ENCODE measurements at places on chromosomes 6 and 20. TPM values are rescaled to one million over a fixed set of nuclear protein-coding genes. Genes with fewer than 3 reads are reported as not detected.

GRCh38 chr6:19231878-19232561 lies 605.1 kb upstream of the ID4 start:
- no peak for DNase-seq

GRCh38 chr6:144365271-144365670 lies 80.1 kb downstream of the UTRN start:
- DNase-seq: no peak

GRCh38 chr6:110170081-110170480 lies 9.4 kb downstream of the WASF1 start:
- no peak for DNase-seq

The LPA gene
- total RNA-seq: not detected

DNA sequence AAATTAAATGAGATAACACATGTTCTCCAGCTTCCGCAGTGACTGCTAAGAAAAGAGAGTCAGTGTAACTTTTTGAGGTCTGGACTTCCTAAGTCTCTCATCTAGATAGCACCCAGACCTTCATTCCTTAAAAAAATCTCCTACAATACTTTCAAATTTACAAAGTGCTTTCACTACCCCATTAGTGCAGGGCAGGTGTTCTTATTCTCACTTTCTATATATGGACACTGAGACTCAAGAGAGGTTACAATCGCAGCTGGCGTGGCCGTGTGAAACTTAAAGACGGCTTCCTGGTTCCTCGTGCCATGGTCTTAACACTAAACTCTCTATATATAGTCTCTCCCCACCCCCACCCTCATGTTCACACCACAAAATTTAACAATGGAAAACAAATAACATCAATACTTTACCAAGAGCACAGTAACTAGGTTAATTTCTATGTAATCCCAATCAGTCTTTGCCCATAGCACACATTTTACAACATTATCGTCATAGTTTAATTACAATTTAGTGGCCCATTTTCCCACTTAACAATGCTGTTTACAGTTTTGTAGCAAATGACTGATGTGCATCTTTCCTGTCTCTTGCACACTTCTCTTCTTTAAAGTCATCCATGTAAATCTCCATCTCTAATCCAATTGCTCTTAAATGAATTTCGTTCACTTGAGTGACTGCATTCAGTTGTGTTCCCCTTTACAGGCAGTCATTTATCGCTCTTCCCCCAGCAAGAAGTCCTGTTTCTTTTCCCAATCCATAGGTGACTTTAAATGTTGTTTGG lies 78.8 kb upstream of the ARID1B start:
- no peak for DNase-seq

The AAR2 gene
- 23.0 TPM for total RNA-seq

DNA sequence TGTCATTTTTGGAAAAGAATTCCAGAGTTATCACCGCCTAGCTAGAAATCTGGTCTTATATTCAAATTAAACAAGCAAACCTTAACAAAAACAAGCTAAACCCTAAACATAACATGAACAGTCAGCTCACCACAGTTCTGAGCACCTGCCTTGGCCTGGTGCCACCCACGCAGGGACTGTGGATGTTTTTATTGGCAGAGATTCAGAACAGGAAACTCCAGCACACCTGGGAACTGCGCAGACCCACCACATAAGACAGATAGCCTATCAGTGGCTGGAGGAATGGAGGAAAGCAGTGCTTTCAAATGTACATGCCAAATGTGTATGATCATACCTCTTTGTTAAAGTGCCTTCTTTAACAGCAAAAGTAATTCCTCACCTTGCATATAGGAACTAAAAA lies 8.9 kb downstream of the SLC16A10 start:
- no peak for DNase-seq

DNA sequence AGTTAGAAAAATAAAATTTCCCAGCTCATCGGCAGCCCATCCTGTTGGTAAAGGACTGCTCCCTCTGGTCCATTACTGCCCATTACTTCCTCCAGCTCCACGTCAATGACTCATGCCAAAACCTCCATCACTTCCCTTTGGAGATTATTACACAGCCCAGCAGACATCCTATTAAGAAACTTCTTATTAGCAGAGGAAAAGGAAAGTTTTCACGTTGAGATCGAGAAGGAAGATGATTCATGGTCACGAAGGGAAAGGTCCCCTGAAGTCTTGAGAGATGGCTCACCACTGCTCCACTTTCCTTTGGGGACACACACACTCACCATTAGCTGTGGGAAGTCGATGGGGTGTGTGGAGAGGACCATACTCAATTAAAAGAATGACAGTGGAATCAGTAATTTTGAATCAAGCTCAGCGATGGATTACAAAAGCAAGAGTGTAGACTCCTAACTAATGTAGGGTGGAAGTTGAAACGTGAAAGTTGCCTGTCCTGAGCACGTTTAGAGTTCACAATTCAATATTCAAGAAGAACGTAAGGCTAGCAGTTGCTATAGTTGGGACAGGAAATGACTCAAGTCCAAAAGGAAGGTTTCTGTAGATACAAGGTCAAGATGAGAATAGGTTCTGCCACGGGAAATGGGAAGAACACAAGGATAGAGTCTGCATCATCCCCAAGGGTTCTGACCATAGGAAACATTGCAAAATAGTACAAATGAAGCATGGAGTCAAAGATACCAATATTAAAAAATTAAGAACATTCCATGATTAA lies 21.6 kb downstream of the SASH1 start:
- no peak for DNase-seq

- DNase-seq: no peak
These were observed 179.0 kb downstream of the BCAS1 start for GRCh38 chr20:53891306-53891894.

DNA sequence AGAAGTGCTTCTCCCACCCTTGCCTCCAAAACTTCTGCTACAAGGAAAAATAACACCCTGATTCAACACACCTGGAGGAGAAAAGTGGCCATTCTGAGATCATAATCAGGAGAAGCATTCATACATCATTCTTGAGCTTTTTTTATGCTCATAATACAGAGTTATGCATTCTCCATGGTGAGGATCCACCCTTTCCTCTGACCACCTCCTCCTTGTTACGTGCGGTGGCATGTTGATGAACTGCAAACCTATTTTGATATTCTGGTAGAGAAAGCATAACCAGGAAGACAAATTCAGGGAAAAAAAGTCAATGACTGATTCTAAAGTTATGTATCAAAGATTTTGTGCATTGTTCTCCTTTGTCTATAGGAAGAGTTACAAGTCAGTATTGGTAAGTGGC lies 169.8 kb downstream of the KLHL32 start:
- DNase-seq: no peak

DNA sequence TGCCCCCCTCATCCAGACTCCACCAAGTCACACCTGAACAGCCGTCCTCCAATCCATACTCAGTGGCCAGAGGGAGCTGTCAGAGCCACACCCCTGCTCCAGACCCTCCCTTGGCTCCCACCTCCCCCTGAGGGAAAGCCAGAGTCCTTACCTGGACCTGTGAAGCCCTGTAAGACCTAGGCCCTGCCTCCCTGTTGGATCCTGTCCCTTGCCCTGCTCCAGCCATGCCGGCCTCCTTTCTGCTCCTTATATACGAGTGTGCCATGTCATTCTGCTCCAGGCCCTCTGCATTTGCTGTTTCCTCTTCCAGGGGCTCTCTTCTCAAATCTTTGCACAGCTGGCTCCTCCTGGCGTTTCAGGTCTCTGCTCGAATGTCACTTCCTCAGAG lies 100.3 kb upstream of the MYL9 start:
- DNase-seq: no peak

GRCh38 chr20:33671573-33672288 lies 2.5 kb downstream of the NECAB3 start:
- DNase-seq: no peak

The RAET1E gene
- total RNA-seq: not detected

The CGA gene
- total RNA-seq: not detected

The BCAS4 gene
- 7.4 TPM for total RNA-seq

DNA sequence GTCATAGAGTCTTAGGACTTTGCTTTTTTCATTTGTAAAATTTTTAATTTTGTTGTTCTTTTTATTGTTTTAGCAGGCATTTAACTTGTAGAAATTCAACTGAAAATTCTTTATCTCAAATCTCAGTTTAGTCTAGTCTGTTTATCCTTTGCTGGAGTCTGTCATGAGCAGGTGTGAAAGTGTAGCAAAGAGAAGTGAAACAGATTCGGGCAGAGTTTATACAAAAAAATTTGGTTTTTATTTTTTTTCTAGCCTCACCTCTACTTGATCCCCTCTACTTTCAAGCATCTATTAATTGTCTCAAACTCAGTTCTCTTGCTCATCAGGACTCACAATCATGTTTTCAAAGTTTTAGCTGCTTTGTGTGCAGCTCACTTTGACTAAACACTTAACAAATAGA lies 655.2 kb downstream of the HDGFL1 start:
- DNase-seq: no peak

DNA sequence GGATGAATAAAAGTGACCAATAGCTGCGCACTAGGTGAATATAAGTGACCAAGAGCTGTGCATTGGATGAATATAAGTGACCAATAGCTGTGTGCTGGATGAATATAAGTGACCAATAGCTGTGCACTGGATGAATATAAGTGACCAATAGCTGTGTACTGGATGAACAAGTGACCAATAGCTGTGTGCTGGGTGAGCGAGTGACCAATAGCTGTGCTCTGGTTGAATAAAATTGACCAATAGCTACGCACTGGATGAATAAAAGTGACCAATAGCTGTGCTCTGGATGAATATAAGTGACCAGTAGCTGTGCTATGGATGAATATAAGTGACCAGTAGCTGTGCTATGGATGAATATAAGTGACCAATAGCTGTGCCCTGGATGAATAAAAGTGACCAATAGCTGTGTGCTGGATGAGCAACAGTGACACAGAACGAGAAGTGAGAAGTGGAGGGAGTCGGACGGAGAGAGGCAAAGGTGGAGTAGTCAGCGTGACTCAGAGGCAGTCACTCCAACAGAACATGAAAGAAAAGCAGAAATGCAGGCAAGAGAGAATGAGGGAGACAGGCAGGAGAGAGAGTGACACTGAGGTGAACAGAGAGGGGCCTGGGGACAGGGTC lies 38.5 kb downstream of the RBM38 start:
- no peak for DNase-seq

DNA sequence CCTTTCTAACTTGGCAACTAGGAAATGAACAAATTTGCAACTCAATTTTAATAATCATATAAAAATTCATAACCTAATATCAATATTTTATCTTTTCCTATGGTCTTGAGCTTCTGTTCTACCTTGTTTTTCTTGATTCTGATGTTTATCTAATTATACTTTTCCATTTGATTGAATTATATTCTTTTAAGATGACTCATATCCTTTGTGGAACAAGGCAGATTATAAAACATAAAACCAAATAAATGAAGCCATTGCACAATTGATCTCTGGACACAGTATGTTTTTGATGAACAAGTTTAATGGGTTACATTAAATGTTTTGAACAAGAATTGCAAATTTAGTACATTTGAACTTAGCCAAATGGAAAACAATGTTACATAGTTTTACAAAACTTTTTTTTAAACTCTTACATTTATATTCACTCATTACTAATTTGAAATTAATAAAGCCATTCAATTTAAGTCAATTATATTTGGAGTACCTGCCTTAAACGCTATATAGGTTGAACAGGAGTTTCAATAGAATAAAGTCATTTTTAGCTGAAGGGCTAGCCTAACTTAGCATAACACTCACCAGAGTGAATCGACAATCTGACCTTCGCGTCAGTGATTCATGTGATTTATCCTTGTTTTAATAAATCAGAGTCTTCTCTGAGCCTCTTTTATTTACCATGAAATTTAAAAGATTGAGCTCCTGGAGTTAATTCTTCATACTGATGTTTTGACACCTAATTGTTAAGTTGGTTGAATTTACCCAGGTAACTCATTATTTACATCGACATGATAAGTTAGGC lies 3.8 kb downstream of the NCOA7 start:
- no peak for DNase-seq

GRCh38 chr20:58864346-58864745 lies 11.8 kb downstream of the GNAS start:
- DNase-seq: no peak

The MOG gene
- not detected for total RNA-seq

The SGK2 gene
- total RNA-seq: 0.37 TPM

DNA sequence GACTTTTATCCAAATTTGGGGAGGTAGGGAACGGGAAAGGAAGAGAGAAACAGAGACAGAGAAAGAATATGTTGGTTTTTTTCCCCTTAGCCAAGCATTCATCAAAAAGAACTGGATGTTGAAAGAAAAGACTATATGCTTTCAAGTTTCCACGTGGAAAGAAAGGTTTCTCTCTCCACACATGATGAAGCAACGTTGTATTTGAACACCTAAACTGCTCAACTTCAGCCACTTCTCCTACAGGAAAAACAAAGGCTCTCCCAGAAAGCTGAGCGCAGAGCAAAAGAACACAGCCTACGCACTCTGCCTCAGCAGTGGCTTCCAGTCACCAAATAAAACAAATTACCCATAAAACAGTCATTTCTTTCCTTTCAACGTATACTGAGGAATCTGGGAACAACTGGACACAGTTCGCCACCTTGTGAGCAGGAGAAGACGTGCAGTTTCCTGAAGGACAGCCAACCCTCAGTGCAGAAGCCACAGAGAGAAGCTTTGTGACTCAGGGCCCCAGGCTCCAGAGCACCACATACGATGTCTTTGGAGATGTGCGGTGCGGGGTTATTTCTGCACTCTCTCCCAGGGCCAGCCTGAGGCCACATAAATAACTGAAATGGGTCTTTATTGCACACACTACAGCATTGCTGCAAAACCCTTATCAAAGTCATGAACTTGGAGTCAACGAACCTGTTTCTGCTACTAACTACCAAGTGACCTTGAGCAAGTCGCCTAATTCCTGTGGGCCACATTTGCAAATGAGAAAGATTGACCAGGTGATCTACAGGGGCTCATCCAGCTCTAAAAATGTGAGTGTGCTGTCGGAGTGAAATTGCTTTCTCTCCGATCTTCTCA lies 10.1 kb downstream of the IL17F start:
- DNase-seq: peak; percentile 14

The HRH3 gene
- not detected for total RNA-seq

DNA sequence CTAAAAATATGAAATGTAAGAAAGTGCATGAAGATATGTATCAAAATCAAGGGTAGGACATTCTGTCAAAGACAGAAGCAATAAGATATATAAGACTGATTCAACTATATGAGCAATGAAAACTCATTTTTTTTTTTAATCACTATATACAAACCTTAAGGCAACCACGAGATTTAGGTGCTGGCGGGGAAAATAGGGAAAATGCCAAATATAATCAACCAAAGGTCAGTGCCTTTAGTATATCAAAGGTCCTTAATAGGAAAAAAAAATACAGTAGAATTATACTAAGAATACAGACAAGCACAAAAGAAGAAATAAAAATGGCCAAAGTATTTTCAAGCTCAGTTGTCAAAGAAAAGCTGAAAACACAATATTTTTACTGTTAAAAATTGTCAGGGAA lies 24.1 kb downstream of the SUPT3H start:
- DNase-seq: no peak

DNA sequence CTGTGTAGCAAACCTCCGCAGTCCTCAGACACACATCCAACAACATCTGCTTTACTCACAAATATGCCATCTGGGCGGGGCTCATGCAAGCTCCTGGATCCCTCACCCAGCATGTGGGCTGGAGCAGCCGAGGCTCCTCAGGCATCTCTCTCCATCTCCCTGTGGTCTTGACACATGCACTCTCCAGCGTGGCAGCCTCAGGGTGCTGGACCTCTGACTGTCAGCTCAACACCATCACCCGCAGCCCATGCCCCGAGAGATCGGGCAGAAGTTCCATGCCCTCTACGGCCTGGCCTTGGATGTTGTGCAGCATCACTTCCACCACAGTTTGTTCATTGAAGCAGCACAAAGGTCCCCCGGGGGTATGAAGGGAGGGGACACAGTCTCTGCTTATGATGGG lies 32.6 kb upstream of the CD93 start:
- no peak for DNase-seq

GRCh38 chr6:56771189-56771588 lies 128.5 kb upstream of the DST start:
- DNase-seq: no peak

- DNase-seq: no peak
These were observed 579.1 kb downstream of the DOK5 start for GRCh38 chr20:55054453-55054852.

All from activated CD4-positive, alpha-beta T cell treated with anti-CD3 and anti-CD28 coated beads, Interleukin-2, amount 10 ng/mL, durations not matched to agents 7 days and 5 days (primary cell).